ENCODE measurements at places on chromosomes 1 and 21. TPM values are rescaled to one million over a fixed set of nuclear protein-coding genes. Genes with fewer than 3 reads are reported as not detected.

- DNase-seq, result no peak
Observed at GRCh38 chr1:180633057-180634056, 1.5 kb downstream of the XPR1 start.

DNA sequence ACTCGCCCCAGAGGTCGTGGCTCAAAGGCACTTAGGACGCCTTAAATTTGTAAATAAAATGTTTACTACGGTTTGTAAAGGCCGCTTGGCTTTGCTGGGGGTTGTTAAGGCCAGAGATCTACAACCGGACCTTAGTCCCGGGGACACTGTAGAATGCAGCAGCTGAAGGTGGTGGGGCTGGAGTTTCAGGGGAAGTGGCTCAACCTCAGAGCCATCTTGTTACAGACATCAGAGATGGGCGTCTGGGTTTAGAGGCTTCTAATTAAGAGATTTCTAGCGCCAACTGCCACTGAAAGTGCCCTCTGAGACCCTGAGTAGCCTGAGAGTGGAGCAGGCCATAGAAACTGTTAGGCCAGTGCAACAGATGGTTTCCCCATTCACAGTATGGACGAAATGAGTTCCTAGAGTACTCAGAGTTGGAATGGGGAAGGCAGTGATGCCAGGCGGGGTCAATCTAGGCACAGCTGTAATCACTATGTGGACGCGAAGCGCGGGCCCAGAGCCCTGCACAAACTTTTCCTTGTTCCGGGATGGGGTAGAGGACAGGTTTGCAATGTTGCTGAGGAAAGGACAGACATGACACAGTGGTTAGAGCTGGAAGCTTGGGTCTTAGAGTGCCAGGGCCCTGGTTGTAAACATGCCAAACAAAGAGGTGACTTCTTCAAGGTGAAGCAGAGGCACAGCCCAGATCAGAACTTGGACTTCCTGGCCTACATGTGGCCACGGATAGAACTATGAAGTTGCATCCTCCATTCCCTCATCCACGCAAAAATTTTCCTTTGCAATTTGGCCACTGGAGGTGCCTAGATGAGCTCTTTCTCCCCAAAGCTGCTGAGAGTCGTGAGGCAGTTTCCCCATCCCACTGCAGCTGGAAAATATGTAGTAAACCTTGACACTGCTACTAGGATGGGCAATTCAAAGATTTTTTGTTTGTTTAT, 6.0 kb downstream of the HLX start:
- no peak for DNase-seq

GRCh38 chr1:110455151-110455550, 4.2 kb downstream of the PROK1 start:
- DNase-seq, result peak; percentile 38

- DNase-seq, result peak; percentile 73
Observed at GRCh38 chr1:17569200-17570139, 30.0 kb downstream of the ARHGEF10L start.

- peak; percentile 61 for DNase-seq
Observed at GRCh38 chr21:45469273-45470086, 64.5 kb downstream of the COL18A1 start.

- no peak for DNase-seq
Observed at GRCh38 chr1:64532646-64533045, 62.7 kb downstream of the CACHD1 start.

DNA sequence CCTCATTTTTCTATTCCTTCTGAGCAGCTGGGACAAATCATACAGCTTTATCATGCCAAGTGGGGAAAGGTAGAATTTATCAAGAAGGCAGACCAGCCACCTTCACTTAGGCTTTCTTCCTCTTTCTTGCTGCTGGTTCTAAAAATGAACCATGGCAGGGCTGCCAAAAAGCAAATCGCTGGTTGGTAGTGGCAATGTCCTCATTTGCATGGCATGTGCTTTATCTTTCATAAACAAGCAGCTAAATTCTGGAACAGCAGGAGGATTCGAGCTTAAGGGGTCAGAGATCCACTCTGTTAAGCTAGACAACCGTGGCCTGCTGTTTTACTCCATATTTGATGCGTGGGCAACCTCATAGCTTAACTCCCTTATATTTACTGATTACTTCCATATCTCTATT, 91.3 kb downstream of the RPE65 start:
- no peak for DNase-seq

DNA sequence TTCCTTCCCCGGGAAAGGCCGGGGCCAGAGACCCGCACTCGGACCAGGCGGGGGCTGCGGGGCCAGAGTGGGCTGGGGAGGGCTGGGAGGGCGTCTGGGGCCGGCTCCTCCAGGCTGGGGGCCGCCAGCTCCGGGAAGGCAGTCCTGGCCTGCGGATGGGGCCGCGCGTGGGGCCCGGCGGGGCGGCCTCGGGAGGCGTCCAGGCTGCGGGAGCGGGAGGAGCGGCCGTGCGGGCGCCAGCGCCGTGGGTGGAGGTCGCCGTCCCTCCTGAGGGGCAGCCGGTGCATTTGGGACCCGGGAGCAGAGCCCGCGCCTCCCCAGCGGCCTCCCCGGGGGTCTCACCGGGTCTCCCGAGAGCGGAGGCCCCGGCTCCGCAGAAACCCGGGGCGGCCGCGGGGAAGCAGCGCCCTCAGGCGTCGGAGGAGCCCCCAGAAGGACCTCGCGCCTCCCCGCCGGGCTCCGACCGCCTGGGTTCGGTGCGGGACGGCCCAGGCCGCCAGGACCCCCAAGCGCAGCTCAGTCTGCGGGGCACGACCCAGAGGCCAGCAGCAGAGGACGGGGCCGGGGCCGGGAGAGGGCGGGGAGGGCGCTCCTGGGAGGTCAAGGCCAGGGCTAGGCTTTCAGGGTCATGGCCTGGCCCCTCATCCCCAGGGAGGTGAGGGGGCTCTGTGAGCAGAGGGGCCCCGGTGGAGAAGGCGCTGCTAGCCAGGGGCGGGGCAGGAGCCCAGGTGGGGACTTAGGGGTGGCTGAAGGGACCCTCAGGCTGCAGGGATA, 7.2 kb upstream of the SLX9 start:
- DNase-seq, result no peak

PCP4L1 gene
- not detected for total RNA-seq

FAM163A gene
- not detected for total RNA-seq
